ENCODE measurements at places on chromosomes 6 and 20.
A peak's percentile ranks its signal among the peaks of the same experiment; 100 is the strongest.

GRCh38 chr6:56851074-56851473 is 103.8 kb upstream of the BEND6 start:
- DNase-seq: peak; percentile 40

DNA sequence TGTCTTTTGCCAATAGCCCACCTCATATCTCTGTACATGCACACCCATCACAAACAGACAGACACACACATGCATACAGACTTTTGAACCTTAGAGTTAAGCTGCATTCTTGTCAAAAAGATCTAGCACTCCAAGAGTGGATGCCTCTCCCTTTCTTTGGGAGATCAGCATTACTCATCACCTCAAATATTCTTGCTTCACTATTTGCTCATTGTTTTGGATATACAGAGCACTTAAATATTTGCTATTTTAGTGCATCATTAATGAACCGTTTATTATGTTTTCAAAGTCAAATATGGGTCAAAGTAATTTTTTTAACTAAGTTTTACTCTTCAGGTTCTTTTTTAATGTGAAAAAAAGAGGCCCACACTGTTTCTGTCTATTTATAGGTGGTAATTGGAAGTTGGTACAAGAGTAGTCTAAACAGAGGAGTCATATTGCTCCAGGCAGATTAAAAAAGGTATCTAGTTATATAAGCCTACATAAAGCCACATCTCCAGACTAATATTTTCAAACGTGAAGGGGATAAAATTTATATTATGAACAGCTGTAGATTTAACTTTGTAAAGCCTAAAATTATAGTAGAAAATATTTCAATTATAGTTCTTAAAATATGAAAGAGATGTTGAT is 102.6 kb downstream of the FLRT3 start:
- DNase-seq: no peak

- no peak for DNase-seq
Observed at GRCh38 chr6:165055231-165055630, 254.2 kb downstream of the C6orf118 start.

DNA sequence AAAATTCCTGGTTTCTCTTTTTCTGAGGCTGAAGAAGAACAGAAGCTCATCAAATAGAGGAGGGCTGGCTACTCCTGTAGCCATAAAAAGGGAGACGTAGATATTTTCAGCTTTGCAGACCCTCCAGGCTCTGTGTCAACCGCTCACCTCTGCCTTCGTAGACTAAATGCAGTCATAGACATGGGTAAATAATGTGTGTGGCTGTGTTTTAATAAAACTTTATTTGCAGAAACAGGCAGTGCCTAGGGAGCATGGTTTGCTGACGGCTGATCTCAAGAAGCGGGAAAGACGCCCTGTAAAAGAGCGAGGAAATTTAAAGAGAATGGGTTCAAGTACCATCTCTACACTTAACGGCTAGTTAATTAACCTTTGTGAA is 171.8 kb downstream of the BCAS1 start:
- no peak for DNase-seq

- no peak for DNase-seq
Observed at GRCh38 chr20:43534791-43535350, 24.0 kb upstream of the SGK2 start.

DNA sequence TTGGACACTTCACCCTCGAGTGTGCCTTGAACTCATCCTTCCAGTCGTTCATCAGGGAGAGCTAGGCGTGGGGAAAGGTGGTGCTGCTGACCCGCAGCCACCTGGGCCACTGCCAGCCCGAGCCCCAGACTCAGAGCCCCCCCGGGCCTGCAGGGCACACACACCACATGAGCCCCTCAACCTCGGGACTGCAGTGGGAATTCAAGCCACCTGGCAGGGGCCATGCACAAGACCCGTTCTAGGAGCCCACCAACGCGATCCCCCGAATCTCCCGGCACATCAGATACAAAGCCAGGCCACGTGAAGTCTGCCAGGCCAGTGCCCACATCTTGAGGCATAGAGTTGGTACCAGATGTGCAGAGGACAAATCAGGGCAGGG is 2.8 kb downstream of the ZNF512B start:
- DNase-seq: no peak

- DNase-seq: no peak
Observed at GRCh38 chr20:11499101-11499634, 418.5 kb upstream of the BTBD3 start.

GRCh38 chr6:27139756-27140579 is 107.5 kb upstream of the PRSS16 start:
- DNase-seq: no peak

DNA sequence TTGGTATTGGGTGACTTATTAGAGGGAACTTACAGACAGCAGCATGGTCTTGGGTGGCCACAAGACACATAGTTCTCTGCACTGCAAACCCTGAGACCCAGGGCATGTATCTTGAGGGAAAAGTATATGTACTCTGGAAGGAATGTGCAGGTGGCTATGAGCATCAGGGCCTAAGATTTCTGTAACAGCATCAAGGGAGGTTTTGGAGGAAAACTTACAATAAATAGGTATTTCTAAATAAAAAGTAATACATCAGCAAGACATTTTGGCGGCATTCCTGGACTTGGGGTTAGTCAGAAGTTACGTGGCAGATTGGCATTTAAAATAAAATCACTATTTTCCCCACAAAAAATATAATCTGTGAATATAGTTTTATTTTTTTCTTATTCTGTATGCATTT is 8.0 kb upstream of the STX7 start:
- no peak for DNase-seq

- no peak for DNase-seq
Observed at GRCh38 chr6:101118136-101118396, 236.9 kb upstream of the ASCC3 start.

DNA sequence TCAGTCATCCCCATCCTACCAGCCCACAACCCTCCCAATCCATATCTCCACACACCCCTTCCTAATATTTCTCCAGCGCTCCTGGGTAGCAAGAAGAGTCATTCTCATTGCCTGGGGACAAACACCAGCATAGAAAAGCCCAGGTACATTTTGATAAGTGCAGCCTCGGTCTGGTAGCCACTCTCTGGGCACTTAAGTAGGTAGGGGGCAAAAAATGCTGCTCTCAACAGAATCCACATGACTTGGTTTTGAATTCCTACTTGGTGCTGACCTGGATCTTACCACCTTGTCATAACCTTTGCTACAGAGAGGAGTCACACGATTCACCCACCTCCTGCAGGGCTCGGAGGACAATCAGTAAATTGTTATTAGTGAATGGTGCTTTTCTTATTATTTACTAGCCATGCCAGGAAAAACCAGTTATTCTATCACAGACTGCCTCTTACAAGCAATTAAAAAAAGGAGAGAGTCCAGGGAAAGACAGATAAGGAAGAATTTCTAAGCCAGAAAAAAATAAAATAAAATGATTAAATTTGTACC is 249.1 kb downstream of the LY86 start:
- DNase-seq: no peak

DNA sequence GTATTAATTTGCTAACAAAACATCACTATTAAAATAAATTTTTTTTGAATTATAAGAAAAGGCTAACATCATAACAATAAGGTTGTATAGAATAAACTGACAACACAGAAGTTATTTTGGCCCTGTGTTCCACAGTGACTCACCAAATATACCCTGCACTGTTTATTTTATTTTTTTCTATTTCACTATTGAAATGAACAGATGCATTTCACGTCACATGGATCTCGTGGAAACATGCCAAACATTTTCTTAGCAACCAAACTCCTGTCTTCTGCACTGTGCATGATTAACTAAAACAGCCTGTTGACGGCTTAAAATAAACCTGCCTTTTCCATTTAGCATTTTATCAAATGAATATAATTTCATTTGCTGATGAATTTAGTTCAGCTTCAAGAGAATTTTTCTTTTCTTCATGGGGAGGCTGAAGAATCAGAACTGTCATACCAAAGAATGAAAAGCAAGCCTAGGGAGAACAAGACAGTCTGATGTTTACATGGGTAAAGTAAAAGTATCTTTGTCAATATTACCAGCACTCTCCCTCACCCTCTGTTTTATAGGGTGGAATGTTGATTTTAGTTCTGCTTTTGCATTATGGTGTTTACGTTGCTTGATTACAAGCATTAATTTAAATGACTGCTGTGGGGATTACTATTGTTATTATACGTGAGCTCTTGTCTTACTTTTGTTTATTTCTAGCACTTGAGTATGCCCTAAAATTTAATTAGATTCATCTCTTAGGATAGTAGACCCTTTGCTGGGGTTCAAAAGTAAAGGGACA is 115.3 kb downstream of the LCA5 start:
- DNase-seq: peak; percentile 64

- no peak for DNase-seq
Observed at GRCh38 chr20:62123450-62124118, 1.3 kb downstream of the LSM14B start.

- DNase-seq: no peak
Observed at GRCh38 chr6:53119772-53120409, 28.8 kb downstream of the GCM1 start.

GRCh38 chr6:170037541-170038250 is 253.2 kb downstream of the DLL1 start:
- DNase-seq: peak; percentile 18

GRCh38 chr6:32920715-32921114 is 20.1 kb downstream of the HLA-DMB start:
- DNase-seq: no peak

DNA sequence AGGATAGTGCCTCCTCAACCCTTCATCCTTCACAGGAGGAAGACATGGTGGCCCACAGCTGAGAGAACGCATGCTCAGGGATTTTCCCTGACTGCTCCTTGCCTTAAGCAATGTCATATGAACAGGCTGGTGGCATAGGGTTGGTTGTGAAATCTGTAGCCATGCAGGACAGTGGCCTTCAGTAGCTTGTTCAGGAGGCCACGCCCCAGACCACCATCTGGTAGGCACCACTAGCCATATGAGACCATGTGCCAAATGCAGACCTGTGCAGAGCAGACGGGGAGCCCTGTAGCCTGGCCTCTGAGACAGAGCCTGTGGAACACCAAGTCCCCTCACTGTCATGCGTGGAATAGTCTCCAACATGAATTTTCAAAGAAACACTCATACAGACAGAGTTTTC is 76.5 kb downstream of the ADTRP start:
- no peak for DNase-seq

DNA sequence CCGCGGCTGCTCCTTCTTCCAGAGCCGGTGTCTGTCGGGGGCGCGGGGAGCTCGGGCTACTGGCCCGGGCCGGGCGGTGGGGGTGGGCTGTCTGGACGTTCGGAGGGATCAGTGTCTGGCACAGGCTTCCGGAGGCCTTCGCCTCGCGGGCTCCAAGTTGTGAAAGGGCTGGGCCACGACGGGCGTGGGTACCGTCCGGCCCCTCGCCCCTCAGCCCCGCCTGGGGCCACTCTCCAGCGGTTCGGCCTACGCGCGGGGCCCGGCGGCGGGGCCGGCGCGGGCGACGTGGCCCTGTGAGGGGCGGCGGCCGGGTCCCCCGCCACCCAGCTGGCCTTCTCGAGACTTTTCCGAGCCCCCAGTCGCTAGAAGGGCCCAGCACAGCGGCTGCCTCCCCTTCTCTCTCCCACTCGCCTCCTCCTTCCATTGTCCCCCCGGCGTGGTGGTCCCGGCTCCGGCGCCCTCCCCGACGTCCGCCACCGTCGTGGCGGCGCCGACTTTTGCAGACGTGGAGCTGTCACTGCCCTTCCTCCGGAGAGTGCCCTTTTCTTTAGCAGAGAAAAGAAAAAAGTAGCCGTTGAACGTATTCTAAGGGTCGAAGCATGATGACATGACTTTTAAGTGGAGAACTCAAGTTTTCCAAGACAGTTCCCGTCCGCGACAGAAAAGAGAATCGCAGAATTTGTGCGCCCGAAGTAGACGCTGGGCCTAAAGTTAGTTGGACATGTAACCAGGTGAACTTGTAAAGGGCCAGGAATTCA is 571 bp downstream of the ITCH start:
- DNase-seq: no peak

- no peak for DNase-seq
Observed at GRCh38 chr20:62134735-62135231, 8.4 kb downstream of the PSMA7 start.

GRCh38 chr6:9521152-9521530 is 893.7 kb downstream of the TFAP2A start:
- DNase-seq: no peak
